Tibial nerve (tissue), 4 donors: ENCODE measurements at places on chromosomes 2 and 18.

DNA sequence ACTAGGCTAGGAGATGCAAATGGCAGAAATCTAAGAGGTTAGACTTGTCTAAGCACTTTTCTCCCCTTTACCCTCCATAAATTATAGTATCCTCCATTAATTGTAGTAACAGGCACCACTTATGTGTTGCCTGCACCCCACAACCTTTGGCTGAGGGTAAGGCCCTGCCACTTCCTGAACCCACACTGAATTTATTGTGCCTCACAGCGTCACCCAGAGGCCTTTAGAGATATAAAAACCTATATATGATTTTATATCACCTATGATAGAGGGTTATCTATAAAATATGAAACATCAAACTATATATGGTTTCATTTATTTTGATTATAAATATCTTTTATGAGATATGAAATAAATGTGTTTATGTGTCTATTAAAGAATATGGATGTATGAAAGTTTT lies 2.6 kb downstream of the UGT1A9 start:
- no peaks in the 10 kb centered on the region for H3K27me3 ChIP-seq
- H3K4me1 ChIP-seq = no peaks in the 10 kb centered on the region
- H3K36me3 ChIP-seq = no peaks in the 10 kb centered on the region
- H3K4me3 ChIP-seq = no peak overlapping the region
- H3K27ac ChIP-seq = no peak overlapping the region

DNA sequence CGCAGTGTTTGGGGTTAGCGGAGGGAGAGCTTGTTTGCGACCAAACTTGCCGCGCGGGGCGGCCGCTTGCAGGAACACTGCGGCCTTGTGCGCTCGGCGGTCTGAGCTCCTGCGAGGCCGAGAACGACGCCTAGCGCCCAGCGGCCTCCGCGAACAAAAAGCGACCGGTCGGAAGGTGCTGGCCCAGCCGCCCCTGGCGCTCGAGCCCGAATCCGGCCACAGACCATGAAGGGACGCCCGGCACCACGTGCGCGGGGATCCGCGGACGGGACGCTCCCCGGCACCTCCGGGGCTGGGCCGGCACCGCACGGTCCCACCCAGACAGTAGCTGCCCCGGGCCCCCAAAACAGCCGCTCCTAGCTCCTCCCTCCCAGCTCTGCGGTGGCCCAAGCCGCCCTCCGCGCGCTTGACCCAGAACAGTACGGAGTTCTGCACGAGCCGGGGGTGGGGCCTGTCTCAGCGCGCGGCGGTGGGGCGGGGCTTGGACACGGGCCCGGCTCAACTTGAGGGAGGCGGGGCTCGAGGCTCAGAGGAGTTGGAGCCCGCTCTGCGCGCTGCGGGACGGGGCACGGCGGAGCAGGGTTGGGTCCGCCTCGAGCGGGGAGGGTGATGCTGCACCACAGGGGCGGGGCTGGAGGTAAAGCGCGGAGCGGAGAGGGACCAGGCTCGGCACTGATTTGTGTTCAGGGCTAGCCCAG lies 664 bp upstream of the IMPA2 start:
- H3K4me1 ChIP-seq = peaks cover 8% of the 10 kb centered on the region
- DNase-seq = peak; percentile 95
- H3K27ac ChIP-seq = peak overlapping the region; percentile 99
- H3K36me3 ChIP-seq = no peaks in the 10 kb centered on the region
- no peaks in the 10 kb centered on the region for H3K27me3 ChIP-seq

GRCh38 chr2:96427917-96428316 lies 77.2 kb downstream of the NEURL3 start:
- H3K4me1 ChIP-seq = no peaks in the 10 kb centered on the region
- H3K4me3 ChIP-seq = no peak overlapping the region
- no peaks in the 10 kb centered on the region for H3K27me3 ChIP-seq
- DNase-seq = no peak
- H3K27ac ChIP-seq = no peak overlapping the region

DNA sequence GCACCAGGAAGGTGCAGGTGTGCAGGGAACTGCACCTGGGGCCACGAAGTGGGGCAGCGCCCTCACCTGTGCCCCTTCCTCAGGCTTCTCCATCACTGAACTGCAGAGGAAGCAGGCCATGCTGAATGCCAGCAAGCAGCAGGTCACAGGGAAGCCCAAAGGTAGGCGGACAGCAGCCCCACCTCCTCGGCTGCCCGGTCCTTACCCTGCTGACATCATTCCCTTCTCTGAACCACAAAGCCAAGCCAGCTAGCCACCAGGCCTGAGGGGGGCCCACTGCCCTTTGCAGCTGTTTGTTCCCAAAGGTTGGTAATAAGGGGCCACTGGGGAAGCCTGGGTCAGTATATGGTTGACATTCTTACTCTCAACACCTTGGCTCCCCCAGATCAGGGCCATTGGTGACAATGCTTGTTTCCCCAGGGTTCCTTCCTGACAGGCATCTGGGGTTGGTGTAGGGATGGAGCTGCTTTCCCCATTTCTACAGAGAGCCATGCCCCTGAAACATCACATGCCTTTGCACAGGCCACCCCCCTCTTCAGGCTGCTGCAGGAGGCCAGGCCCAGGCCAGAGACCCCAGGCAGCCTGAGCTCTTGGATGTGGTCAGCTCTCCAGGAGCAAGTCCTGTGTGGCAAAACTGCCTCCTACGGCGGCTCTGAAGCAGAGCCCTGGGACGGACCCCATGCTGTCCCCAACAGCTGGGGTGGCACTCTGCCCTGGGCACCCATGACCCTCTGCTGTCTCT lies 47.8 kb downstream of the FAM168B start:
- H3K27ac ChIP-seq = no peak overlapping the region
- H3K4me3 ChIP-seq = no peak overlapping the region
- H3K27me3 ChIP-seq = no peaks in the 10 kb centered on the region
- peaks cover 7% of the 10 kb centered on the region for H3K36me3 ChIP-seq
- no peak for DNase-seq

GRCh38 chr2:200847269-200847668 lies 17.2 kb downstream of the CLK1 start:
- peaks cover 4% of the 10 kb centered on the region for H3K36me3 ChIP-seq
- no peaks in the 10 kb centered on the region for H3K4me1 ChIP-seq
- no peaks in the 10 kb centered on the region for H3K27me3 ChIP-seq
- DNase-seq = no peak
- no peak overlapping the region for H3K4me3 ChIP-seq

GRCh38 chr2:74864728-74865722 lies 31.1 kb downstream of the HK2 start:
- H3K4me1 ChIP-seq = no peaks in the 10 kb centered on the region
- H3K36me3 ChIP-seq = no peaks in the 10 kb centered on the region
- no peak for DNase-seq
- H3K4me3 ChIP-seq = no peak overlapping the region

- DNase-seq = no peak
- peaks cover 6% of the 10 kb centered on the region for H3K4me1 ChIP-seq
- H3K36me3 ChIP-seq = no peaks in the 10 kb centered on the region
- no peak overlapping the region for H3K4me3 ChIP-seq
- H3K27ac ChIP-seq = no peak overlapping the region
These were observed 5.7 kb downstream of the AMER3 start for GRCh38 chr2:130760754-130761751.

DNA sequence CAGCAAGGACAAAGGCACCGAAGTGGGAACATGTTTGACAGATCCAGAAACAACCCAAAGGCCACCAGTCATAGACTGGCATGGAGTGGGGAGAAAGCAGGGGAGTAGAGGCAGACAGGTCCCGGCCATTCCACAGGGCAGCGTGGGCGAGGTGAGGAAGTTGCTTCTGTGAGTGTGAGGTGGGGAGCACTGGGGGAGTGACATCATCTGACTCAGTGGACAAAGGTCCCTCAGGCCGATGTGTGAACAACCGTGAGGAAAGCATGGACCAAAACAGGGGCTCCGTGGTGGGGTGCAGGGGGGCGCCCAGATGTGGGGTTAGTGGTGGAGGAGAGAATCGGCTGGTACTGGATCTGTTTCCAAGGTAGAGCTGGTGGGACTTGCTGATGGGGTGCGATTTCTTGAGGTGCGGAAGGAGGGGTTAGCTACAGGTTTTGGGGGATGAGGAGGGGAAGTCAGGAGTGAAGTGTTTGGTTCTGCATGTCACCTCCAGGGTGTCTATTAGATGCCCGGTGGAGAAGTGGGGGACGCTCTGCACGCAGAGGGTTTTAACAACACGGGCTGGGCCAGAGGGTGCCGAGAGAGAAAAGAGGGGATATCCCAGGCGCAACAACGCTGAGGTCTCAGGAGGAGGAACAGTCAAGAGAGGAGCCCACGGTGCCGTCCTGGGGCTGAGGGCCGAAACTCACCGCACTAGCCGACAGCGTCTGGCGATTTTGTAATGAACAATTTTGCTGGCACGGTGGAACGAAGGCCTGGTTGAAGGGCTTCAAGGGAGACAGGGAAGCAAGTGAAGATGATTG lies 2.5 kb upstream of the SFT2D3 start:
- no peak for DNase-seq
- no peaks in the 10 kb centered on the region for H3K27me3 ChIP-seq
- H3K27ac ChIP-seq = no peak overlapping the region
- H3K4me3 ChIP-seq = no peak overlapping the region

- peaks cover 16% of the 10 kb centered on the region for H3K4me1 ChIP-seq
- no peaks in the 10 kb centered on the region for H3K36me3 ChIP-seq
- H3K27ac ChIP-seq = no peak overlapping the region
- no peak overlapping the region for H3K4me3 ChIP-seq
- no peak for DNase-seq
These were observed 319.6 kb downstream of the PIK3C3 start for GRCh38 chr18:42274488-42275137.

DNA sequence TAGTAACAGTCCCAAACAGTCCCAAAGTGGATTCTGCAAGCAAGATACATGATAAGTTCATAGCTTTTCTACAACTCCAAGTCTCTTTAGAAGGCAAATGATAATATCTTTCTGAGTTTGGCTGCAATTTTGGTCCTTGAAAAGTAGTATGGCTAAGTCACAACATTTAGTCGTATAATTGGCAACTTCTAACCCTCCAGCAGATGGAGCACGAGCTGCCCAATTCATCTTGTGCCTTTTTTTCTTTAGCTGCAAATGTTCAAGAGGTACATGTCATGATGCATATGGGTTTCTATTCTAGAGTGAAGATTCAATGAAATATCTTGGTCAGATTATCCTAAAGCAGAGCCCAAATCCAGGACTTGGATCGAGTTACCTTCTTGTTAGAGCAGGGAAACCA lies 127.0 kb upstream of the KLHL14 start:
- no peak overlapping the region for H3K4me3 ChIP-seq
- no peak for DNase-seq
- H3K36me3 ChIP-seq = no peaks in the 10 kb centered on the region
- H3K27ac ChIP-seq = no peak overlapping the region

DNA sequence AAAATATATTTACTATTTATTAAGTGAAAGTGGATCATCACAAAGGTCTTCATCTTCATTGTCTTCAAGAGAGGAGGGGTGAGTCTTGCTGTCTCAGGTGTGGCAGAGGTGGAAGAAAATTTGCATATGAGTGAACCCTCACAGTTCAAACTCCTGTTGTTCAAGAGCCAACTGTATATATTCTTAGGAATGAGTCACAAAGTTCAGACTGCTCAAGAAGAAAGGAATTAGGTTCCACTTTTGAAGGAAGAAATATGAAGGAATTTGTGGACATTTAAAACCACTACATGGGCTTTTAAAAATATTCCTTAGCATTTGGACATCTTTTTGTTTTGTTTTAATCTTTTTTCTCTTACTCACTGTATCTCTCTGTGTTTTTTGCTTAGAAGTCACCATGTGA lies 212.6 kb downstream of the INSIG2 start:
- H3K4me3 ChIP-seq = no peak overlapping the region
- H3K27me3 ChIP-seq = no peaks in the 10 kb centered on the region
- no peaks in the 10 kb centered on the region for H3K36me3 ChIP-seq
- no peaks in the 10 kb centered on the region for H3K4me1 ChIP-seq

- no peak overlapping the region for H3K4me3 ChIP-seq
- no peak for DNase-seq
- H3K36me3 ChIP-seq = no peaks in the 10 kb centered on the region
- H3K27me3 ChIP-seq = no peaks in the 10 kb centered on the region
- no peak overlapping the region for H3K27ac ChIP-seq
These were observed 156.1 kb downstream of the MGAT5 start for GRCh38 chr2:134410006-134410405.

- no peaks in the 10 kb centered on the region for H3K27me3 ChIP-seq
- no peak for DNase-seq
- H3K36me3 ChIP-seq = no peaks in the 10 kb centered on the region
- no peak overlapping the region for H3K4me3 ChIP-seq
- H3K27ac ChIP-seq = no peak overlapping the region
These were observed 849 bp upstream of the ITGB6 start for GRCh38 chr2:160200921-160201320.

- H3K4me3 ChIP-seq = no peak overlapping the region
- no peaks in the 10 kb centered on the region for H3K27me3 ChIP-seq
- no peak for DNase-seq
- H3K36me3 ChIP-seq = no peaks in the 10 kb centered on the region
- peak overlapping the region; percentile 82 for H3K27ac ChIP-seq
- peaks cover 1% of the 10 kb centered on the region for H3K4me1 ChIP-seq
These were observed 319.5 kb downstream of the TNS1 start for GRCh38 chr2:217683106-217683870.

DNA sequence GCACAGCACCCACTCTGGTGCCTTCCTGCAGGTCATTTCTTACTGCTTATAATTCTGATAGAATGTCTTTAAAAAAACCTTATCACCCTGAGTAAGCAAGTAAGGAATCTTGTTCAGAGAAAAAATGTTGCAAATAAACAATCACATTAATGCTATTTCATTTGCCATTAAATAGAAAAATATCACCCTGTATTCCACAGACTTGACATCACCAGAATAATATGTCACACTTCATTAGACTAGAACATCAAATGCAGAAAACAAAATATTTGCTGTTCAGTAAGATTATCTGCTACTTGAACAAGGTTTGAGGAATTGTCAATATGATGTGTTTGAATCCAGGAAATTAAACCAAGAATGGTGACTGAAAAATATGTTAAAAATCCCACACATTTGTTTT lies 236.6 kb upstream of the MMADHC start:
- no peaks in the 10 kb centered on the region for H3K4me1 ChIP-seq
- no peak for DNase-seq
- no peaks in the 10 kb centered on the region for H3K27me3 ChIP-seq
- no peak overlapping the region for H3K27ac ChIP-seq

- peaks cover 75% of the 10 kb centered on the region for H3K4me1 ChIP-seq
- DNase-seq = no peak
- no peaks in the 10 kb centered on the region for H3K36me3 ChIP-seq
- no peaks in the 10 kb centered on the region for H3K27me3 ChIP-seq
- H3K4me3 ChIP-seq = no peak overlapping the region
These were observed 3.6 kb downstream of the ITM2C start for GRCh38 chr2:230868161-230868946.

- no peaks in the 10 kb centered on the region for H3K36me3 ChIP-seq
- H3K27ac ChIP-seq = no peak overlapping the region
- H3K27me3 ChIP-seq = no peaks in the 10 kb centered on the region
- DNase-seq = no peak
- no peaks in the 10 kb centered on the region for H3K4me1 ChIP-seq
These were observed 441.7 kb upstream of the SMIM21 start for GRCh38 chr18:75869162-75869561.

DNA sequence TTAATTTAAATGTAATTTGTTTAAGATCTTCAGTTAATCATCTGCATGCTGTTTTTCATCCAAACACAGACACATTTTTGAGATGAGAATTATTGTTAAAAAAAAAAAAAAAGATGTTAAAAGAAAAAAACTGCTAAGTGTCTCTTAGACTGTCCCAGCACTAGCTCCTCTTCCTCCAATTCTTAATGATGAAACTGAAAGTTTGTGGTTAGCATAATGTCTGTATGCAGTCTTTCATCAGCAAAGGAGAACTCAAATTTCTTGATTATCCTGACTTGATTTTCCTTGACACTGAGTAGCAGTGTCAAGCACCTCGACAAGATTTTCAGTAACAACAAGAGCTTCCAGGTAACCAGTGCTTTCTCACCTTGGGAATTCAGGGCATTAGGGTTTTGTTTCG lies 274.4 kb downstream of the LRRTM1 start:
- H3K4me3 ChIP-seq = no peak overlapping the region
- H3K4me1 ChIP-seq = no peaks in the 10 kb centered on the region
- H3K36me3 ChIP-seq = no peaks in the 10 kb centered on the region
- no peaks in the 10 kb centered on the region for H3K27me3 ChIP-seq
- DNase-seq = no peak
- H3K27ac ChIP-seq = no peak overlapping the region
